ENCODE measurements at places on chromosomes 6 and 20. TPM values are rescaled to one million over a fixed set of nuclear protein-coding genes. Genes with fewer than 3 reads are reported as not detected.

GRCh38 chr6:107712665-107713551, 111.2 kb downstream of the SCML4 start:
- peak; percentile 11 for DNase-seq

DNA sequence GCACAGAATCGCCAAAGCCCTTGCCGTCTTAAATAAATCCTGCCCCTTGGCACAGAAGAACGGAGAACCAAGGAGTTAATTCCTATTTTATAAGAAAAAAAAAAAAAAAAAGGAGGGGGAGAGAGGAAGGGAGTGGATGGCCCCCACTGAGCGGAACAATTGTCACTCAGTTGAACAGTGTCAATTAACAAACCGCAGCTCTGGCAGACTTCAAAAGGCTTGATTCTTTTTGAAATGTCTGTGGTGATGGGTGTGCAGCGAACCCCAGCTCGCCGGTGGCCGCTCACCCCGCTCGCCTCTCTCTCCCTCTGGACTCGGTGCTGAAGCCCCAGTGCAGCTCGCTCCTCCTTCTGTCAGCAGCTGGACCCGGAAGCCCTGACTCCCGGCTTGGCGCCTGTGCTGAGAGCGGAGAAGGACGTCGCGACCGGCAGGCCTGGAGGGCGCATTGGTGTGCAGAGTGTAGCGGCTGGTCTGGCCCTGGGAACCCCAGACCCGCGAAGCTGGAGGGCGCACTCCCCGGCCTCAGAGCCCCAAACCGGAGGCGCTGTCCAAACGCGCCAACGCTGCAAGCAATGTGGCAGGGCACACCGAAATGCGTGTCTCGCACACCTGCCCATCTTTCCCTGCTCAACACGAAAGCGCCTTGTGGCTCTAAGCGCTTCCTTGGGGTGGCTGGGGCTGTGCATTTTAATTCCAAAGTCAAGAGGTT, 3.4 kb downstream of the LINC00237 start:
- DNase-seq = no peak

- DNase-seq = peak; percentile 94
Measured at GRCh38 chr6:82842721-82843120, 222.9 kb downstream of the UBE3D start.

GRCh38 chr6:38508894-38509293, 130.8 kb downstream of the BTBD9 start:
- DNase-seq = no peak

DNA sequence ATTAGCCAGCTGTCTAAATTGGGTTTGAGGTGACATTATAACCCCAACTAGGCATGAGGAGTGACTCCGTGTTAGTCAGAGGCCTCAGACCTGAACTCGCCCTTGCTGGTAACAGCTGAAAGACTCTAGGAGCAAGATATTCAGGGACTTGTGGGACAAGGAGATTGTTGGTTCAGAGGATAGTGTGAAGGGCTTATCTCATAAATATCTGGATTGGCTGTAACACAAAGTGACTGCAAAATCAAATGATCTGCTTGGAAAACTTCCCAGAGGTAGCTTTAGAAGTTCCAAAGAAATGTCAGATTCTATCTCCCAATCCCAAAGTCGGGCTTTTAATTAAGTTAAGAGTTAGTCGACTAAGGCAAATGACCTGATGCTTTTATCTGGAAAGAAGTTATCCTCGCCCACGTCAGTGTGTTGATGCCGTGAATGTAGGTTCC, 72.4 kb downstream of the TULP4 start:
- no peak for DNase-seq

- no peak for DNase-seq
Measured at GRCh38 chr6:5472571-5472970, 211.3 kb downstream of the FARS2 start.

DNA sequence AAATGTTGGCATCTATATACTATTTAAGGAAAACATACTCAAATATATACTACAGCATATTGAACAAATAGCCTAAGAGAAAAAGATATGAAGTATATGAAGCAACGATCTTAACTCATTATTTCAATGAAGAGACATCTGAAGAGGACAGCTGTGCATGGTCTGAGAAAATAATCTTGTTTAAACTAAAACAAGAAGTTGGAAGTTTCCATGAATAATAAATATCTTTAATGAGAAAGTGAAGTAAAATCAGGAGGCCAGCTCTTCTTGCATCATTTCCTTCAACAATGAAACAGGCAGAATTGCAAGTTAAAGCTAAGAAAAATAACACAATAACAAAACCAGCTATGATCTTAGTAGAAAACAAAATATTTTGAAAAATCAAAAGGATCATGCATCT, 1265.4 kb upstream of the MAP3K7 start:
- no peak for DNase-seq

- DNase-seq = no peak
Measured at GRCh38 chr20:25011261-25011660, 18.7 kb upstream of the APMAP start.

- no peak for DNase-seq
Measured at GRCh38 chr6:70622461-70622860, 45.2 kb upstream of the SMAP1 start.

- DNase-seq = no peak
Measured at GRCh38 chr6:147194652-147195411, 9.4 kb upstream of the STXBP5 start.

CPNE5 gene
- total RNA-seq = not detected

BHLHE23 gene
- total RNA-seq = not detected

ATF6B gene
- 95.4 TPM for total RNA-seq

FAM162B gene
- total RNA-seq = 9.4 TPM

RFX6 gene
- not detected for total RNA-seq

MMP24 gene
- total RNA-seq = 0.91 TPM

AVP gene
- total RNA-seq = not detected

Data from HFFc6 (cell line).